Activated CD4-positive, alpha-beta T cell treated with anti-CD3 and anti-CD28 coated beads, Interleukin-2, Interleukin-4, amounts not matched to agents 100 ng/mL and 50 ng/mL, durations not matched to agents 16 hours and 8 hours (primary cell): ENCODE measurements at places on chromosomes 2 and 18.

GRCh38 chr2:186940463-186940862 is 91.5 kb upstream of the ZSWIM2 start:
- no peak for DNase-seq

GRCh38 chr2:105786231-105787230 is 41.8 kb downstream of the NCK2 start:
- DNase-seq = no peak

DNA sequence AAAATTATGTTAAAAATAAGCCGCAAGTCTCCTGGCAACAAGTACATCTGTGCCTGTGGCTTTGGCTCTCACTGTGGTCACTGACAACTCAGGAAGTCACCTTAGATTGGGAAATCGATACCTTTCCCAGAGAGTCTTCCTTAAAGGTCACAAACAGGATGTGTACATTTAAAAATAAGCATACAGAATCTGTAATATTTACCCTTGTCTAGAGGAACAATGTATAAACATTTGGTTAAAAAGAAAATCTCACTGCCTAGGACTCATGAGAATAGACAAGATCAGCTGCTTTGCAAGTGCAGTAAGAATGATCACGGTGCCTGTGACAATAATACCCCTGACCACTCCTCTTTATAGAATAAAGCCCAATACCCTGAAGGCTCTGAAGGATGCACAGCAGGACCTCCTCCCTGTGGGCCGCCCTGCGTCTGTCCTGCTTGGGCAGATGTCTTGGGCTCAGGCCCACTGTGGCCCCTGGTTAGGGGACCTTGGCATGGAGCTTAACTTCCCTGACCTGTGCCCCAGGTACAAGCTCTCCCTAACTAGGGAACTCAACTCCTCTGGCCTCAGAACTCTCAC is 98.0 kb upstream of the MGAT4A start:
- DNase-seq = no peak

DNA sequence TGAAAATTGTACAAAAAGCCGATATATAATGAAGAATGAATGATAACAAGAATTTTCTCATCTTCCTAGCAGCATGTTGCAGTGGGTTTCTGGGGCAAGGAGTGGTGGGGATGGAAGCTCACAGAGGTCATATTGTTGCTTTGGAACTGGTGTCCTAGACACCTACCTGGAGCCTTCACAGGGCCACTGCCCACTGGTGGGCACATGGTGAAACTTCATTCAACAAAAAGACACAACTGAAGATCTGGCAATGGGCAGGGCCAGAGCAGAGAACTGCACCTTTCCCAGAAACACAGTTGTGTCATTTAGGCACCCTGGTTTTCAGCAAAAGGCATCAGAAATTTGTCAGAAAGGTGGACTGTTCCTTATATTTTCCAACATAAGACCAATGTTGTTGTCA is 115.3 kb downstream of the FHOD3 start:
- no peak for DNase-seq

- DNase-seq = no peak
Observed at GRCh38 chr18:10405014-10405493, 49.4 kb upstream of the APCDD1 start.

DNA sequence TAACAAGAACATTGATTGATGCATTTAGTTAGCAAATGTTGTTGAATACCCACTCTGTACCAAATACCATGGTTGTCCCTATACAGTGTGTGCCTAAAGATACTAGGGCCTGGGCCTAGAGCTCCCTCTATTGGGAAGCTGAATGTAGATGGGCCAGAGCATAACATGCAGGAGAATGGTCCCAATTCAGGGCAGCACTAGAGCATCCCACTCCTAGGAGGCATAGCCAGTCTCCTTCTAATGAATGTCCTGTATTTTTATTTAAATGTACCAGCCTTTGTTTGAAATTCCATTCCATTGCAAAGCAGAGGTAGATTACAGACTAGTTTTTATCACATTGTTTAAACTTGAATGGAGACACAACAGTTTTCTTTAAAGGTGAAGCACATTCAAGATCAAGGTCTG is 90.6 kb downstream of the FEZ2 start:
- DNase-seq = peak; percentile 55

DNA sequence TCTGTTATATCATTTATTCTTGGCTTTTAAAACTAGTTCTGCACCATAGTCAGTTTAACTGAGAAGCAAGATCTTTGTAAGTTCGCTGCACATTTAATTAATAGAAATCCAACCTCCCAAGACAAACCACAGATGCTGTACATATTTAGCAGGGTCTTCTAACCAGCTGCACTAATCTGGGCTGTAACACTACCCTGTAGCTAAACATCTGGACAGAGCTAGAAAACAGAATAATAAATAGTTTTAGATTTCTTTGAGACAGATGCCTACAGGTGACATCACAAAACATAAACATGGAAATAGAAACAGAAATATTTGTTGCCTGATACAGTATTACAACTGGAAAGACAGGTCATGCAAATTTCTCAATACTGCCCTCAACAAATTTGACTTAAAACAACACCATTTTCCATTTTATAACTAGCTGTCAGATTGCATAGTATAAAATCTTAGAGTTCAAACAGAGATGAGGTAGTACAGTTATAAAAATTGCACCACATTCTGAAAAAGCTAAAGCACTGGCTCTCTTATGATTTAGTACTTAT is 315.1 kb downstream of the NR4A2 start:
- no peak for DNase-seq

DNA sequence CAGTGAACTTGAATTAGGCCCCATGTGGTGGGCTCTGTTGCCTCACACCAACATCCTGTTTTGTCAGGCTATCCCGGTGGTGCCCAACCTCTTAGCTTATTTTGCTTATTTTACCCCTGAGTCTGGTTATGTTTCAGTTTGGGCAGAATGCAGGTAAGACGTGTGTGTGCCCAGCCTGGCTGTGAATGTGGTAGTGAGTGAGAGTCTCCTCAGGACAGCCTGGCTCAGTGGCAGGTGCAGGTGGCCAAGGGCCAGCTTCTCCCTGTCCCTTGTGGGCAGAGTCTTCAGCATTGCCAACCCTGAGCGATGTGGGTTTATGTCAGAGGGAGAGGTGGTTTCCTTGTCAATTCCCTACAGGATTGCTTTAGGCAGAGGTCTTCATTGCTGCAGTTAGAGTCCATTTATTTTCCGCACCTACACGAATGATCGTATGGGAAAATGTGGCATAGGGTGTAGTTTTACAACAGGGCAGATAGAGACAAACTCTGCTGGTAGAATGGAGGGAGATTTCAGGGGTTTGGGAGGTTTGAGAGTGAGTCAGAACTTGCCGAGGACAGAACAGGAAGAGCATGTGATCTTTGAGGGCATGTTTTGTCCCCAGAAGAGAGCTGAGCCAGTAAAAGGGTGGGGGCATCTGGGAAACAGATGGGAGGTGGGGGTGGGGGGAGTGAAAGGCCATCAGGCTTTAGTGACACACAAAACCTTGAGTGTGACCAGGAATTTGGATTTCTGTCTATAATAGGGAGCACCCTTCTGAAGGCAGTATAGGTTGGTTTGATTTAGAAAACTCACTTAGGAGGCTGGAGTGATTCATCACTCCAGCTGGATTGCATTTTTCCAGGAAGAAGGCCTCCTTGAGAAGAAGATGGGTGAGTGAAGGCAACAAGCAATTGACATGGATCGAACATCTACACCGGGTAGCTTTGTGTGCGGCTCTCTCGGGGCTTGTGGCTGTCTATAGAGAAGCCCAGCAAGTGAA is 156.2 kb upstream of the CELF4 start:
- DNase-seq = no peak
